Common myeloid progenitor, CD34-positive (primary cell): ENCODE measurements at places on chromosomes 2 and 18.
A peak's percentile ranks its signal among the peaks of the same experiment; 100 is the strongest.

GRCh38 chr2:132438691-132439090, 22.1 kb downstream of the GPR39 start:
- H3K4me1 ChIP-seq, result no peaks in the 10 kb centered on the region
- no peak for DNase-seq
- no peak overlapping the region for H3K4me3 ChIP-seq
- H3K36me3 ChIP-seq, result no peaks in the 10 kb centered on the region
- H3K27me3 ChIP-seq, result no peaks in the 10 kb centered on the region

DNA sequence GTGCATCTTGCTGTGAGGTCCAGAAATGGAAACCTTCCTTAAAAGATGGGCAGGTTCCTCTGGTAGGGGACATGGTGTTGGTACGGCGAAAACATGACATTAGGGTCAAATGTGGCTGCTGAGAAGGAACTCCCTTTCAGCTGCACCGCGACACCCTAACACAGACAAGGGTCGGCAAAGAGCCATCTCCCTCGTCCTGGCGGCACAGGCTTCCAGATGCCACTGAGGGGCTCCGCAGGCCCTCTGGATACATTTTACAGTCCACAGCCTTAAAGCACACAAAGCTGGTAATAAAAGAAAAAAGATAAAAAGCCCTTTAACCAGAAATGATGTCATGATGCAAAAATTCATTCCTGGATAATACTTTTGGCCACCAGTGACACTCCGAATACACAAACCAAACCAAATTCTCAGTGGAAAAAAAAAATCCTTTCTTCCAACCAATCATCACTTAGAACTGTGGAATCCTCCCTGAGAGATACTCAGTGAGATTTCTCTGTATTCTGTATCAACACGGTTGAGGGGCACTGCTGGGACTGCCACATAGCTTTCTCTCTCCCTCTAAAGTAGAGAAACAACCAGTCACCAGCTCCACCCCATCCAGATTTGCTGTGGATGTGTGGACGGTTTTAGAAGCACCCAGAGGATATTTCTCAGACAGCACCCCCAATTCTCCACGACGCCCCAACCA, 174.8 kb downstream of the HDAC4 start:
- peak overlapping the region; percentile 19 for H3K27ac ChIP-seq
- H3K4me3 ChIP-seq, result no peak overlapping the region
- DNase-seq, result no peak

- H3K4me3 ChIP-seq, result no peak overlapping the region
- no peaks in the 10 kb centered on the region for H3K4me1 ChIP-seq
- no peak overlapping the region for H3K27ac ChIP-seq
- no peak for DNase-seq
Measured at GRCh38 chr2:134435936-134436335, 182.1 kb downstream of the MGAT5 start.

DNA sequence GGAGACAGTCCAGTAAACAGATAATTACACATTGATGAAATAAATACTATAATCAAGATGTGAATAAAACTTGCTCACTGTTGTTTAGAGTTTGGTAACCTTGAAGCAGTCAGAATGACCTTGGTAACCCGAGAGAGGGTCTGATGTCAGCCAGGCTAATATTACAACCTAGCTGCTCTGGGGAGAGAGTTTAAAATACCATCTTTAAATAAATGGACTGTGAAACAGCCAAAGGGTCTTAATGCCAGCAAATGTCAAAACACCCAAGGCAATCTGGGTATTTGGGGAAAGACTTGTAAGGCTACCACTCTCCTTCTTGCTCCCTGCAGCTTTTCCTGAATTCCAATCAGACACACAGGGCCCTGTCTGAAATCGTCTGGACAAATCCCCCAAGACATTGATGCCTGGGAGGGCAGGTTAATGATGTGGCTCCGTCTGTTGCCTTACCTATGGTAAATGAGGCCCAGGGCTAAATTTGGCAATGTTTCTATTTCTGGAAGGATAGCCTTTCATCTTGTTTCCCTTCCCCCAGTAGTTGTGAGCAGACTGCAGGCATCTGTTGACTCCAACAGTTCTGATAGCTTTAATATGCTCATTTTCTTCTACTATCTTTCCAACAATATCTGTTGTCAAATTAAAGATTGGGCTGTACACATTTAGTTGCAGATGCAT, 43.0 kb upstream of the ITGB6 start:
- no peak overlapping the region for H3K27ac ChIP-seq
- no peaks in the 10 kb centered on the region for H3K4me1 ChIP-seq
- no peak for DNase-seq
- H3K36me3 ChIP-seq, result no peaks in the 10 kb centered on the region
- H3K4me3 ChIP-seq, result no peak overlapping the region

DNA sequence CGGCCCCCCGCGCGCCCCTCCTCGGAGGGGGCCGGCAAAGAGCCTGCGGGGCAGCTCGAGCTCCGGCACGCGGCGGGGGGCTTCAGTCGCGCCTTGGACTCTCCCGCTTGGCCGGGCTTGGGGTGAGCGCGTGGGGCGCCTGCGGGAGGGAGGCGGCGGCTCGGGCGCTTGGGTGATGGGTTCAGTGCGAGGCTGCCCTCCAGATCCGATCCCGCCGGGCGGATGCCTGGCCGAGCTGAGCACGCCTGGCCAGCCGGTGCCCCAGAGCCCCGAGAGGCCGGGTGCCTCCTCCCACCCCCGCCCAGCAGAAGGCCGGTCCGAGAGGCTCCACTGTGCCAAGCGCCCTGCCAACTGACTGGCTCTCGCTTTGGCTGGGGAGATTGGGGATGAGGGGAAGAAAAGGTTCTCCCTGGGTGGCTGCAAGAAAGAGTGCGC, 273 bp upstream of the NXPH2 start:
- H3K4me3 ChIP-seq, result no peak overlapping the region
- DNase-seq, result no peak
- H3K4me1 ChIP-seq, result peaks cover 20% of the 10 kb centered on the region
- H3K27ac ChIP-seq, result no peak overlapping the region
- H3K27me3 ChIP-seq, result peaks cover 18% of the 10 kb centered on the region
- no peaks in the 10 kb centered on the region for H3K36me3 ChIP-seq

DNA sequence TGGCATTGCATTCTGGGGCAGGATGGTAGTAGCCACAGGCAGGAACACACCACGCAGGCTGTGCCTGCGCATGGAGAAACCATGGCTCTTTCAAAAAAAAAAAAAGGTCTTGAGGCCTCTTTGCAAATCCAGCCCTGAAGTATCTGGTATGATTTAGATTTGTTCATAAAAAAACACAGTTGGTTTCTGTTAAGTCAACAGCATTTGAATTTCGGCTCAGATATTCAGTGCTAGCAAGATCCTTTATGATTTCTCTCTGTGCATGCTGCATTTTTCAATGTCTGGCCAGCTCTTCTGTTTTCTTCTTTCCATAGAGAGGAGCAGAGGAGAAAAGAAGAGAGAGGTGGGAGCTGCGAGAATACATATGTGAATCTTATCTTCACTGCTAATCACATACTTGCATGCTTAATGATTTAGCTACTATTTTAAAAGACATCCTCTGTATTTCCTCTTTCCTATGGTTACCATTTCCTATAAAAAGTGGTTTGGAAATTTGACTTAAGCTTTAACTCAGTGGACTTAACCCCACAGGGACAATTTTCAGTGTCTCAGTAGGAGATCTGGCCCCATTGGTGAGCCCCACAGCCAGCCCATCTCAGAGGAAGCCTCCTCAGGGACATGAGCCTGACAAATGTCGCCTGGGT, 214.3 kb upstream of the APCDD1 start:
- no peaks in the 10 kb centered on the region for H3K4me1 ChIP-seq
- H3K27me3 ChIP-seq, result no peaks in the 10 kb centered on the region
- H3K4me3 ChIP-seq, result no peak overlapping the region
- DNase-seq, result no peak

- H3K4me3 ChIP-seq, result no peak overlapping the region
- H3K27ac ChIP-seq, result no peak overlapping the region
- DNase-seq, result no peak
- no peaks in the 10 kb centered on the region for H3K36me3 ChIP-seq
- H3K27me3 ChIP-seq, result no peaks in the 10 kb centered on the region
Measured at GRCh38 chr2:120018549-120018948, 5.7 kb downstream of the EPB41L5 start.

DNA sequence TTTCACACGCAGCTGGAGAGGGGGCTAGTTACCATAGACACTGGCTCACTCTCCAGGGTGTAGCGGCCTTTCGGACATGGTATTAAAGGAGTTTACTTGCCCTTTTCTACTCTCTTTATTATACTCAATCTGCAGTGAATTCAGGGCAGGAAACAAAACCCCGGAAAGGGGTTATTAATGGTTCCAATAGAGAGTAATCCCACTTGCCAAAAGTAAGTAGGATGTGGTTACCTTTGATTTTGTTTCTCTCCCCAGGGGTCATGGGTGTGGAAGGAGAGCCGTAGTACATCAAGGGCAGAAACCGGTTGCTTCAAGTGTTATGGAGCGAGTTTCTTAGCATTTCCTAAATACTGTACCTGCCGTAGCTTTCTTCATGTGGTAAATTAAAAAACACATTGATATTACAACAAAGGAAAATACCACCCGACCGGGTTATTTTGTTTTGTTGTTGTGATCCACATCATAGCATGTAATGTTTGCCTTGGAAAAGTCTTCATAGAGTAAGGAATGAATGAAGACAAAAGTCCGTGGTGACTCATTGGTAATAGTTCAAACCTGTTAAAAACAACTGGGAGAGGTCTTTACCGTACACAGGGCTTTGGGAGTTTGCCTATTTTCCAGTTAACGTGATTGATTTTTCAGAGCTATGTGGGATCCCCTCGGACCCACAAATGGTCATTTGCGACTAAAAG, 71.5 kb downstream of the SLC4A3 start:
- DNase-seq, result no peak
- no peak overlapping the region for H3K27ac ChIP-seq

GRCh38 chr2:74944987-74945787, 13.3 kb upstream of the POLE4 start:
- H3K36me3 ChIP-seq, result no peaks in the 10 kb centered on the region
- H3K4me1 ChIP-seq, result no peaks in the 10 kb centered on the region
- H3K4me3 ChIP-seq, result no peak overlapping the region
- H3K27ac ChIP-seq, result no peak overlapping the region

DNA sequence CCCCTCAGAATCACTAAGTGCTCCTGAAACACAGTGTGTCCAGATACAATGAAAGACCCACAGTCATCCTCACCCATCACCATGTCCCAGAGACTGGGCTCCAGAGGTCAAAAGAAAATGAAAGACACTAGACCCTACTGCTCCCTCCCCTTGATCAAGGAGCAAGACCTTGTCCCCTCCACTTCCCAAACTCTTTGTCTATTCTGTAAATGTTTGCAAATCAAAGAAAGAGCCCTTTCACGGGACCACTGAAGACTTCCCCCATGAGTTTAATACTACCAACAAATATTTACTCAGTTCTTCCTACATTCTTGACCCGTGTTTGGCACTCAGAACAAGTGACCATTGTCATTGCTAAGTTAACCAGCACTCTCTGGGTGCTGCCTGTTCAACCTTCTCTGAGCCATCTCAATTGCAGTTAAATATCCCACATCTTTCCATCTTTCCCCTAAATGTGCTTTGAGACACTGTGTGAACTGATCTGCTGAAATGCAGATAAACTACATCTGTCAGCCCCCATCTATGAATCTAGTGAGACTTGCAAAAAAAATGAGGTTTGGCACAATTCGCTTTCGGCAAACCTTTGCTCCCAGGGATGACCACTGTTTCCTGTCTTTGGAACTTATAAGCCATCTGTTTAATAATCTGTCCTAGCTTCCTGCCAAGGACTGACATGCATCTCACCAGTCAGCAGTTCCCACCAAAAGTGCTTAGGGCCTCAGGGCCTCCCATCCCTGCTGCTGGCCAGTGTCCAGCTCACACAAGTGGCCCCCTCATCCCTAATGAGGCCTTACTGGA, 170.3 kb downstream of the GFPT1 start:
- H3K27me3 ChIP-seq, result no peaks in the 10 kb centered on the region
- H3K27ac ChIP-seq, result no peak overlapping the region
- H3K4me3 ChIP-seq, result no peak overlapping the region
- no peaks in the 10 kb centered on the region for H3K36me3 ChIP-seq
- peaks cover 8% of the 10 kb centered on the region for H3K4me1 ChIP-seq

GRCh38 chr18:66264130-66264529, 339.8 kb downstream of the CDH19 start:
- H3K4me1 ChIP-seq, result no peaks in the 10 kb centered on the region
- H3K4me3 ChIP-seq, result no peak overlapping the region
- no peaks in the 10 kb centered on the region for H3K27me3 ChIP-seq
- H3K36me3 ChIP-seq, result no peaks in the 10 kb centered on the region

- no peaks in the 10 kb centered on the region for H3K4me1 ChIP-seq
- H3K27me3 ChIP-seq, result no peaks in the 10 kb centered on the region
- no peak overlapping the region for H3K4me3 ChIP-seq
- no peaks in the 10 kb centered on the region for H3K36me3 ChIP-seq
- DNase-seq, result peak; percentile 51
Measured at GRCh38 chr2:241391892-241392665, 36.0 kb downstream of the FARP2 start.

DNA sequence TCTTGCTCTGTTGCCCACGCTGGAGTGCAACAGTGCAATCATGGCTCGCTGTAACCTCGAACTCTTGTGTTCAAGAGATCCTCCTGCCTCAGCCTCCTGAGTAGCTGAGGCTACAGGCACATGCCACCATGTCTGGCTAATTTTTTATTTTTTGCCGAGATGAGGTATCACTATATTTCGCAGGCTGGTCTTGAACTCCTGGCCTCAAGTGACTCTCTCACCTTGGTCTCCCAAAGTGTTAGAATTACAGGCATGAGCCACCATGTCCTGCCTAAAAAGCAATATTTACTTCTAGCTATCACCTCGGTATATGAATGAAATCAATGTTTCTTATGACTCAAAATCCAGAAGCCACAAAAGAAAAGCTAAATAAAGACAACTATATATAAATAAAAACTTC, 2.2 kb downstream of the BUB1 start:
- no peak overlapping the region for H3K4me3 ChIP-seq
- DNase-seq, result peak; percentile 9
- H3K27ac ChIP-seq, result peak overlapping the region; percentile 62
- H3K27me3 ChIP-seq, result no peaks in the 10 kb centered on the region

- H3K36me3 ChIP-seq, result no peaks in the 10 kb centered on the region
- DNase-seq, result no peak
- H3K4me1 ChIP-seq, result peaks cover 2% of the 10 kb centered on the region
- no peak overlapping the region for H3K27ac ChIP-seq
- no peak overlapping the region for H3K4me3 ChIP-seq
Measured at GRCh38 chr2:226652369-226652768, 147.3 kb downstream of the IRS1 start.

GRCh38 chr18:46134920-46135675, 30.9 kb downstream of the HAUS1 start:
- no peaks in the 10 kb centered on the region for H3K27me3 ChIP-seq
- H3K4me1 ChIP-seq, result no peaks in the 10 kb centered on the region
